Fibroblast of lung (primary cell): ENCODE measurements at places on chromosomes 7 and 10. TPM values are rescaled to one million over a fixed set of nuclear protein-coding genes. Genes with fewer than 3 reads are reported as not detected.

DNA sequence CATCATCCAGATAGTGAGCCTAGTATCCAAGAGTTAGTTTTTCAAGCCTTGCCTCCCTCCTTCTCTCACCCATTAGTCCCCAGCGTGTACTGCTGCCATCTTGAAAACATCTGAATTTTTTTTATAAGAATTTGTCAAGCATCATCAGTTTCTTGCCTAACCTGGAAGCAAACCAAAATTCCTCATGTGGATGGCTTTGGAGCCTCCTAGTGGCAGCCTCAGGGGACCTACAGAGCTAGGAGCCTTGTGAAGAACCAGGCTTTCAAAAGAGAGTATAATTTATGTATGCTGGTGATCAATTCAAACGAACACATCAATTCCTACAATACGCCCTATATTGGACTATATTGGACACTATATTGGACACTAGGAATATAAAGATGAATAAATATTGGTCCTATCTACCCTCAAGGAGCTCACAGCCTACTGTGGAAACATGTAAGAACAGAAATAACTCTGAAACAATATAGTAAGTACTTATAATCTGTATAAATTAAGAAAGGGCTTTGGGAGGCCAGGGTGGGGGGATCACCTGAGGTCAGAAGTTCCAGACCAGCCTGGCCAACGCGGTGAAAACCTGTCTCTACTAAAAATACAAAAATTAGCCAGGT lies 63.4 kb downstream of the HPSE2 start:
- DNase-seq, result peak; percentile 2

Gene GJD4
- total RNA-seq, result 0.17 TPM in 1 of 2 replicates, not detected in the other

DNA sequence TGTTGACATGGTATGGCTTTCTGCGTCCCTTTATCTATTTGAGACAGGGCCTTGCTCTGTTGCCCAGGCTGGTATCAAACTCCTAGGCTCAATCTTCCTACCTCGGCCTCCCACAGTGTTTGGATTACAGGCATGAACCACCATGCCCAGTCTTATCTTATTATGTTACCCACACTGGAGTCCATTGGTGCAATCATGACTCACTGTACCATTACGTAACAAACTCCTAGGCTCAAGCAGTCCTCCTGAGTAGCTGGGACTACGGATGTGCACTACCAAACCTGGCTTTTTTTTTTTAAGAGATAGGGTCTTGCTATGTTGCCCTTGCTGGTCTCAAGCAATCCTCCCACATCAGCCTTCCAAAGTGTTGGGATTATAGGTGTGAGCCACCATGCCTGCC lies 66.7 kb downstream of the CCDC3 start:
- peak; percentile 38 for DNase-seq

Gene ACTL6B
- total RNA-seq, result not detected in 2 replicates

- DNase-seq, result no peak
These were observed 27.3 kb upstream of the FAM20C start for GRCh38 chr7:164882-165660.

GRCh38 chr10:108653531-108653930 lies 1269.8 kb downstream of the XPNPEP1 start:
- peak; percentile 53 for DNase-seq

DNA sequence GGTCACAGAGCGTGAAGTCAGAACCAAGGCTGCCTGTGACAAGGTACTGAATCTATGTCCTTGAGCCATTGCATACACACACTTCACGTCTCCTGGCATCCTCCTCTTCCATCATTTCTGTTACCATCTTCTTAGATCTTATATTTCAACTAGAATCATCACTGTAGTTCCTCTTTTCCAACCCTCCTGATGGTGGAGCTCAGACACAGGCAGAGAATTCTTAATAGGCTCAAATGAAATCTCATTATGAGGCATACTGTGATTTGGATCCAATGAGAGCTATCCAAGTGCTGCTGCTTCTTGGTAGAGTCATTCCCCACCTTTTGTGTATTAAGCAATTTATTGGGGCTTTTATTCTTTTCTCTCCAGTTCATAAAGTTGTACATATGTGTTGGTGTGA lies 113.2 kb downstream of the CALCR start:
- DNase-seq, result no peak

DNA sequence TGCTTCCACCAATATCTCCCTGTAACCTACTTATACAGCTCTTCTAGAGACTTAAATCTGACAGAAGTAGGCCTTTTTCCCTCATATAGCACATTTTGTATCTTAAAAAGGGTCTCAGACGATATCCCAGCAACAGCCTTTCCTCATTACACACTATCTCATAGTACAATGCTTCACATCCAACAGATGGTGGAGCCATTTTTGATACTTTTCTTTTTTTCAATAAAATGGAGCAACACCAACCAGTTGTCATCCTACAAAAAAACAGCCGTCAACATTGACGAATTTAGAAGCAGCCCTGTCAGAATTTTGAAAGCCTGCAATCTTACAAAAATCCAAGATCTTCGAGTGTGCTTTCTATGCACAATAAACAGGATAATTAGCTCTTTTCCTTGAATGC lies 145.9 kb upstream of the NEBL start:
- no peak for DNase-seq

GRCh38 chr10:61987951-61988379 lies 86.5 kb downstream of the ARID5B start:
- DNase-seq, result no peak

DNA sequence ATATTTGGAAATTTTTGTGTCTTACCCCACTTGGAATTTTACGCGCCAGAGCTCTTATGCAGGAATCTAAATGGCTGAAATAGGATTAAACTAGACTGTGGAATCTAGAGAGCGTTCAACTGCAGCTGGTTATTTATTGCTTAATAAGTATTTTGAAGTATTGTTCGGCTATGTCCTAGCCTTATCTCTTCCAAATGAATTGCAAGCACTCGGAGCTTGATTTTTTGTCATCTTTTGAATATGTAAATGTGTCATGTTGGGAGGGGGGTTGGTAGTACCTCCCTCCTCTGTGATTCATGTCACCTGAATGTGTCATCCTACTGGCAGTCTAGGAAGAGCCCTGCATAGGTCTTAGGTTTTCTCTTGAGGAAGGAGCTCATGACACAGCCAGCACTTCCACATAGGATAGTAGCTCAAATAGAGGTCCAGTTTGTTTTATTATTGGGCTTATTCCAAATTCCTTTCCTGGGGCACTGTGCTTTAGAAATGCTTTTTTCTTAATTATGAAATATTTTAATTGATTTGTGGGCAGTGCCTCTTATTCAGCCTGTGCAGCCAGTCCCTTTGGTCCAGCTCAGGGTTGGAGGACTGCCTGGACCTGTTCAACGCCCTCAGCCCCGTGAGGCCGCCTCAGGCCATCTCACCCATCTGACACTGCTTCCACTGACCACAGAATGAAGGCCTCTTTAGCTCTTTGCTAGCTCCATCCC lies 22.5 kb upstream of the TRIL start:
- DNase-seq, result no peak

Gene MYL10
- not detected in 2 replicates for total RNA-seq

DNA sequence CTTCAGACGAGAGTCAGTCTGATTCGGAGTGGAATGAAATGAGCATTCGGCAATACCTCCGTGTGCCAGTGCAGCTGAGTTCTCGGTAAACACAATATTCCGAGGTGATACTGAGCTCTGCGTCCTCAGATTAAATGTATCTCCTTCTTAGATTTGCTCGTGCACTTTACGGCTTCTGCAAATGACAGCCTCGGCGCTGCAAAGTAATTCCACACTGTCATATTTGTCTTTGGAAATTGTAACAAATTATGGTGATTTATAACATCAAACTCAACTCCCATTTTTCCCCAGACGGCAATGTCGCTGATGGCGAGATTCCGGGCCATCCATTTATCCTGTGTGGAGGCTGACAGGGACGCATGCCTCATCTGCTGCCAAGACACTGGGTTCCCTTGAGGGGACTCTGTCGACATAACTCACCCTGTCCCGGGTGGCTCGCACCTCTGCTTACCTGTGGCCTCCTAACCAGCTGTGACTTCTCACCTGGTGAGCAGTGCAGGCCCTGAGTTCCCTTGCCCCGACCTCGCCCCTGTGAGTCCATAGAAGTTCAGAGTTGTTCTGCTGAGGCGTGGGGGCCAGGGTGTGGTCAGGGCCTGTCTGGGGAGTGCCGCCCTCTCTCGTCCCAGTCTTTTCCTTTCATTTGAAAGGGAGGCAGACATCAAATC lies 201.9 kb downstream of the ADARB2 start:
- DNase-seq, result no peak

DNA sequence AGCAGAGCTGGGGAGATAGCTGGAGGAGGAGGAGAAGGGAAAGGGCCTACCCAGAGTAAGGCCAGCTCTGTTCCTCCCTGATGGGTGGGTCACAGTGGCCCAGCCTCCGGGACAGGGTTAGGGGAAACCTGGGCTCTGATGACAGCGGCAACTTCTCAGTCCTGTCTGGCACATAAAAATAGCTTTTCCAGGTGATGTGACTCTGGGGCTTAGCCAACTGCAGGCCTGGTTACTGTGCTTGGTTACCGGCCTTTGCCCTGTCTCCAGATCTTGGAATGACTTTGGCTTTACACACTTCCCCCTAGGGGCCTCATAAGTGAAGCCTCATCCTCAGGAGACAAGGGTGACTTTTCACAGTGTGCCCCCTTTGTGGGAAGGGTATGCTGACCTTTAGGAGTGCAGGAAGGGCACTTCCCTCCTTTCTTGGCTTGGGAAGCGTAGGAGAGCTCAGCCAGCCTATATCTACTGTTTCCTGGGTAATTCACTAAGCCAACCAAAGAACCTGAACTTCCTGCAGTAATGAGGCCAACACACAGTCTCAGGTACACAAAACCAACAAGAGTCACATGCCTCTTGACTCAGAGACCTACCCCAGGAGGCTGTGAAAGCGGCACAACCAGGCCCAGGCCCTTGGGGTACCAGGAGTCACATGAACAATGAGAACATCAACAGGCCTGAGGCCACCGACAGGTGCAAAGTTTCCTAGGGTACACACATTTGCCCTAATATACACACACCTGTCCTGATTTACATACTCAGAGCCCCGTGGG lies 11.7 kb upstream of the HILPDA start:
- DNase-seq, result no peak

Gene ERVW-1
- not detected in 2 replicates for total RNA-seq

DNA sequence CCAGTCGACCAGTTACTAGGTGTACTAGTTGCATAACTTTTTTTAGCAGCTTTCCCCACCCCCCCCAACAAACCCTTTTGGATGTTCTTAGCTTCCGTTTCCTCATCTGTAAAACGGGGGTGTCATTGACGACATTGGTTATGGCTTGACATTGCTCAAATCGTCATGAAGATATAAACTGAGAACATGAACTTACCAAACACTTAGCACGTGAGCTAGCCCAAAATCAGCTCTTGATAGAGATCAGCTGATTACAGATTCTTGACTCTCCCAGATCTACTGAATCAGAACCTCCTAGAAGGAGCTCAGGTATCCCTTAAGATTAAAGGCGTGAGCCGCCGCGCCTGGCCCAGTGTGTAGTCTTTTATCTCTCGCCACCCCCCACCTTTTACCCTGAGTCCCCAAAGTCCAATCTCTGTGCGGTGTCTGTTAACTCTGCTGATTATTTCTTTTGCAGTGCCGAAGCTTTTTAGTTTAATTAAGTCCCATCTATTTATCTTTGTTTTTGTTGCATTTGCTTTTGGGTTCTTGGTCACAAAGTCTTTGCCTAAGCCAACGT lies 1.0 kb upstream of the GNA12 start:
- DNase-seq, result no peak

- DNase-seq, result no peak
These were observed 101.5 kb downstream of the CHCHD3 start for GRCh38 chr7:132980402-132980801.

DNA sequence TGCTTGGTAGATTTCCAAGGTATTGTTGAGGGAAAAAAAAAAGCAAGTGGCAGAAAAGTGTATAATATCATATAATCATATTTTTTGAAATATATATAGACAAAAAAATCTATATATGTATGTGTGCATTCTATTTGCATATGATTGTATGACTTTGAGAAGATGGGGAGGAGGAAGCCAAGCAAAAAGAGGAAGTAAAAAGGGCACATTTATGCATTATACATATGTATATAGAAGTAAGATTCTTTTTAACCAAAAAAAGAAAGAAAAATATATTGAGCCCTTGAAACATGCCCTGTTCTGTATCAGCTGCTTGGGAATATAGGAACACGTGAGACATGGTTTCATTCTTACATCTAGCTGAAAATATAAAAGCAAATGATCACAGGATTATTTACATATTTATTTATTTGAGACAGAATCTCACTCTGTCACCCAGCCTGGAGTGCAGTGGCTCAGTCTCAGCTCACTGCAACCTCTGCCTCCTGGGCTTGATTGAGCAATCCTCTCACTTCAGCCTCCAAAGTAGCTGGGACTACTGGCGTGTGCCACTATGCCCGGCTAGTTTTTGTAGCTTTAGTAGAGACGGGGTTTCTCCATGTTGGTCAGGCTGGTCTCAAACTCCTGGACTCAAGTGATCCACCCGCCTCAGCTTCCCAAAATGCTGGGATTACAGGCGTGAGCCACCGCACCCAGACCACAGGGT lies 18.0 kb upstream of the SLF2 start:
- DNase-seq, result peak; percentile 32

GRCh38 chr7:79377097-79377496 lies 76.4 kb downstream of the MAGI2 start:
- DNase-seq, result no peak

Gene TRPV5
- total RNA-seq, result not detected in 2 replicates
